ENCODE measurements at places on chromosomes 3 and 15. TPM values are rescaled to one million over a fixed set of nuclear protein-coding genes. Genes with fewer than 3 reads are reported as not detected.

- DNase-seq, result no peak
Measured at GRCh38 chr3:11629716-11630115, 14.0 kb downstream of the VGLL4 start.

GRCh38 chr3:100802126-100802525 is 92.8 kb downstream of the TFG start:
- no peak for DNase-seq

DNA sequence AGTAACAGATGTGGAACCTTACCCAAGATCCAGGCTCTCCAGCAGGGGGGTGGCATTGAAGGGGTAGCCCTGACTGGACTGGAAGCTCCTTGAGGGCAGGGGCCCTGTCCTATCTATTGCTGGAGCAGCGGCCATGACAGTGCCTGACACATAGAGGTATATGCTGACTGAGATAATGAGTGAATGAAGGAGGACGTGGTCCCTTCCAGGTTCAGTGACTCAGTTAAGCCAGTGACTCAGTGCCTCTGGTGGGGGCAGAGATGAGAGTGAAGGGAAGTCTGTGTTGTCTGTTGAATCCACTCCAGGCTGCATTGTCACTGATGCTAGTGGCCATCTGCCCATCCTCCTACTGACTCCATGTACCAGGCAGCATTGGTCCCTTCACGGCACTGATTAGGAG is 13.0 kb upstream of the CTXND1 start:
- DNase-seq, result no peak

- no peak for DNase-seq
Measured at GRCh38 chr15:63308947-63309346, 31.5 kb downstream of the APH1B start.

GRCh38 chr3:69646287-69647067 is 92.8 kb upstream of the MITF start:
- DNase-seq, result no peak

DNA sequence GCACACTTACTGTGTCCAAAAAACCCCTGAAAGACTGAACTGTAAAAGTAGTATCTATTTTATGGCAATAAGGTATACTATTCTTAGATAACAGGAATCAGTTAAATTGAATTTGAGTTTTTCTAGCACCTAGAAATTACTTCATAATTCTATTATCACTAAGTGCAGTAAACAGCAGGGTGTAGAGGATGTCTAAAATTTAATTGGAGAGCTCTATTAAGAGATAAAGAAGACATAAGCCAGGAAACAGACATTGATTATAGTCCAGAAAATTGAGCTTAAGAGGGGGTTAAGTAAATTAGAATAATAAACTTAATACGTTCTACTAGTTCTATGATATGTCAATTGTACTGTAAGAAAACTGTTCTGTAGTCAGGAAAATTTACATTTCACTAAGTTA is 403.5 kb upstream of the CBLB start:
- no peak for DNase-seq

DNA sequence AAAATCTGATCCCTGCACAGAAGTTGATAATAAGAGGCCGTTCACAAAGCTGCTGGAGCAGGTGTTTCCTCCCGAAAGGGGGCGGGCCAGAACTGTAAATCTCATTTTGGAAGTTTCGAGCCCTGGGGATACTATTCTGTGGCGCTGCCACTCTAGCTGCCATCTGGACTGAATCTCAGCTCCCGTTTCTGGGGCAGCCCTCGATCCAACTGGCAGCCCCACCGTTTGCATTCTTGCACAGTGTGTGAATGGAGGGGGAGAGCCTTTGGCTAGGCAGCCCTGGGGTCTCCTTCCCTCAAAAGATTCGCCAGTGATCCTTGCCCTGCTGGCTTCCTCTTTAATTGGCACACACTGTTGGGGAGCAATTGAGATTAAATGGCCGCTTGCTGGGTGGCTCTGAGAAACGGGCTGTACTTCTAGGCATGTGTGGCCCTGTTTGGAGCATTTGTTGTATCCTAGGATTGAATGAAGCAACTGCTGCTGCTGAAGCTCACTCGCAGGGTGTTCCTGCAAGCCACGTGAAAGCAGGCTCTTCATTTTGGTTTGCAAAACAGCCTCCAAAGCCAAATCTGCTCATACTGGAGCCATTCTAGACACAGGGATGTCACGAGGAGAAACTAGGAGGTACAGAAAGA is 57.2 kb upstream of the TOPAZ1 start:
- no peak for DNase-seq

DNA sequence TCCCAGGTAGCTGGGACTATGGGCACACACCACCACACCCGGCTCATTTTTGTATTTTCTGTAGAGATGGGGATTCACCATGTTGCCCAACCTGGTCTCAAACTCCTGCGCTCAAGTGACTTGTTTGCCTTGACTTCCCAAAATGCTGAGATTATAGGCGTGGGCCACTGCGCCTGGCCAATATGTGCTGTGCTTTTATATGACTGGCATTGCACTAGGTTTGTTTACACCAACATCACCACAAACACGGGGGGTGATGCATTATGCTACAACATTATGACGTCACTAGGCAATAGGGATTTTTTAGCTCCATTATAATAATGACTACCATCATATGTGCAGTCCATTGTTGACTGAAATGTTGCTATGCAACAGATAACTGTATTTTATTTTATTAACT is 6.9 kb downstream of the APH1B start:
- no peak for DNase-seq

DNA sequence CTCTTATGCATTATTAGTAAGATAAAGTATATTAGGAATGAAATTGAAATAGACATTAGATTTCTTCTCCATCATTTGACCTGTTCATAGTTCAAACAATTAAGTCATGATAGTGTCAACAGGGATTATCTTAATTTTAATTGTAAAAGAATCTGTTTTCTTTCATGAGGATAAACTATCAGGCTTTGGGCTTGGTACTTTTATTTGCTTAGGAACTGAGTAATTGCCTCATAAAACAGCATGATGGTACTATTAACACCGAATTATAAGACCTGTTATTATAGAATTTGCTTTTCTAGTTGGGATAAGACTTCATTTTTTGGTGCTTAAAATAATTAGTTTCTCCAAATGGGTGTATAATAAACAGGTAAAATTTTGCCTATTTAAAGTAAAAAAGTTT is 71.8 kb downstream of the FNDC3B start:
- no peak for DNase-seq

DNA sequence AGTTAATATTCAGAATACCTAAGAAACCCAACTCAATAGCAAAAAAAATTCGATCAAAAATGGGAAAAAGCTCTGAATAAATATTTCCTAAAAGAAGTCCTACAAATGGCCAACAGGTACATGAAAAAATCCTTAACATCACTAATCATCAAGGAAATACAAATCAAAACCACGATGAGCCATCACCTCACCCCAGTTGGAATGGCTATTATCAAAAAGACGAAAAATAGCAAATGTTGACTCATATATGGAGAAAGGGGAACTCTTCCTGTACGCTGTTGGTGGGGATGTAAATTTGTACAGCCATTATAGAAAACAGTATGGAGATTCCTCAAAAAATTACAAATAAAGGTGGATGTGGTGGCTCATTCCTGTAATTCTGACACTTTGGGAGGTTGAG is 29.6 kb upstream of the SGO1 start:
- DNase-seq, result no peak

- DNase-seq, result no peak
Measured at GRCh38 chr3:128077202-128077624, 25.0 kb downstream of the SEC61A1 start.

DNA sequence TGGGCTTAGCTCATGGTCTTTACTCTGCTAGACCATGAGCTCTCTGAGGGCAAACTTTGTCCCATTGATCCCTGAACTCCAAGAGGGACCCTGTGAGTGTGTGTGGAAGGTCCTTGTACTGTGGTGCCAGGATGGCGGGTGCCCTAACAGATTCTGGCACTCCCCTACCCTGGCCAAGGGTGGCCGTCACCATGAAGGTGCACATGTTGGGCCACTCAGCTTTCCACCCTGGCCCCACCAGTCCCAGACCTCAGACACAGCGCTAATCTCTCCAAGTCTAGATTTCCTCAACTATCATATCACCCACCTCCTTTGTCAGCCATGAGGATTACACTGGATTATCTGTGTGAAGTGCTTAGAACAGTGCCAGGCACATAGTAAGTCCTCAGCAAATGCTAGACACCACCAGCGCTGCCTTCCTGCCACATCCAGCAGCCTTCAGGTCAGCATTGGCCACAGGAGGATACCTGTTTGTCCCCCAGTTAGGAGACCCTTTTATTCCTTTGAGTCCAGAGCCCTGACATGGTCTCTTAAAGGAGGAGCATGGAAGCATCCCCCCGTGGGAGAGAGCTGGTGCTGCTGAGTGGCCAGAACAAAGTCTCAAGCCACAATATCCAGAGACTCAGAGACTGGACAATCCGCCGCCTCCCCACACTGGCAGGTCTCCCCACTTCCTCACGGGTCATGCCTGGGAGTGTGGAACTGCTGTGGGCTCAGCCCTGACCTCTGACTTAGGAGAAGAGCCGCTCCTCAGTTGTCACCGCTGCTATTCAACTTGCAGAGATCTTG is 44.5 kb upstream of the SLCO2A1 start:
- DNase-seq, result no peak

GRCh38 chr3:54891540-54891897 is 36.3 kb downstream of the LRTM1 start:
- no peak for DNase-seq

GRCh38 chr15:66679061-66679656 is 22.9 kb upstream of the SMAD6 start:
- DNase-seq, result no peak

- no peak for DNase-seq
Measured at GRCh38 chr3:183438735-183439134, 10.3 kb upstream of the MCF2L2 start.

DNA sequence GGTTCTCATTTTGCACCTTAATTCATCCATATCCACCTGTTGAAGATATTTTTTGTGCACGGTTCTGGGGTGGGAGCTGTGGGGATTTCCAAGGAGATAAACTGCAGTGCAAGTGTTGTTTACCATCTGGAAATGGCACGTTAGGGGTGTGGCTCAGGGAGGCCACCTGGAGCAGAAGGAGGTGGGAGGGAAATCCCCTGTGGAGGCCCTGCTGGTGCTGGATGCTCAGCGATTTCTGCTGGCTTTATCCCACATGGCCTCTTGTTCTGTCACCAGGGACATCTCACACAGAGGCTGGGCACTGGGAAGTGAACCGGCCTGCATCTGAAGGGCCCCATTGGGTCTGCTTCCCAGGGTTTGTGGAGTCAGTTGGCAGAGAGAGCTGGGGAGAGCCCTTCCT is 24.3 kb downstream of the TRPM1 start:
- DNase-seq, result no peak

DNA sequence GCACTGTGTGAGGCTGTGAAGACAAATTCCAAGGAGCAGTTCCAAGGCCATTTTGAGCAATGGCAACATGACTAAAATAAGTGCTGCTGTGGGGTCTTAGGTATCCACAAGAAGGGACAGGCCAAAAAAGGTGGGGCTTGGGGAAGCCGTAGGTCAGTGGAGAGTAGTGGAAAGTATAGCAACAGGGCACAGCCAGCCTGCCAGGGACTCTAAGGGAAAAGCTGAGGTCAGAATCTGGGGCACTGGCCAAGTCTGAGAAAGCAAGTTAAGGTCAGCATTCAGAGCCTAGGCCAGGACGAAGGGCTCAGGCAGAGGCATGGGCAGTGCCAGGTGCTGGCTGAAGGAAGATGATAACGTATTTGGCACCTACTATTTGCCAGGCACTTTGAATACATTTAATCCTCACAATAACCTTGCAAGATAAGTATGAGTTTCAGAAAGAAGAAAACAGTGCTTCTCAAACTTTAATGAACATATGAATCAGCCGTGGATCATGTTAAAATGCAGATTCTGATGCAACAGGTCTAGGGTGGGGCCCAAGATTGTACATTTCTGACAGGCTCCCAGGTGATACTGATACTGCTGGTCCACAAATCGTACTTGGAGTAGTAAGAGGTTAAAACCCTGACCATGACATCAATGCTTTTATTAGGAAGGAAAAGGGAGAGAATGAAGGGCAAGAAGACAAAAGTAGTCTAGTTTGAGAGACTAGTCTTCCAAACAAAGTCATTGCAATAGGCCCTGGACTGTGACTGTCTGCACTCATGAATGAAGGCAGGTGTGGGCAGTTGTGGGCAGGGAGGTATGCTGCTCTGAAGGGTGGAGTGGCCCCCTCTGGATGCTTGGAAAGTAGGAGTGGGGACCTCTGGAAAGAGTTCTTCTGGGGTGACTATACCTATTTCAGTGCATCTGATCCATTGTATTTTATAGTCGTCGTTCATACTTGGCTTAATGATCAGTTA is 106.3 kb upstream of the ANKRD28 start:
- DNase-seq, result no peak

- DNase-seq, result no peak
Measured at GRCh38 chr3:21109056-21109455, 642.0 kb downstream of the ZNF385D start.

DNA sequence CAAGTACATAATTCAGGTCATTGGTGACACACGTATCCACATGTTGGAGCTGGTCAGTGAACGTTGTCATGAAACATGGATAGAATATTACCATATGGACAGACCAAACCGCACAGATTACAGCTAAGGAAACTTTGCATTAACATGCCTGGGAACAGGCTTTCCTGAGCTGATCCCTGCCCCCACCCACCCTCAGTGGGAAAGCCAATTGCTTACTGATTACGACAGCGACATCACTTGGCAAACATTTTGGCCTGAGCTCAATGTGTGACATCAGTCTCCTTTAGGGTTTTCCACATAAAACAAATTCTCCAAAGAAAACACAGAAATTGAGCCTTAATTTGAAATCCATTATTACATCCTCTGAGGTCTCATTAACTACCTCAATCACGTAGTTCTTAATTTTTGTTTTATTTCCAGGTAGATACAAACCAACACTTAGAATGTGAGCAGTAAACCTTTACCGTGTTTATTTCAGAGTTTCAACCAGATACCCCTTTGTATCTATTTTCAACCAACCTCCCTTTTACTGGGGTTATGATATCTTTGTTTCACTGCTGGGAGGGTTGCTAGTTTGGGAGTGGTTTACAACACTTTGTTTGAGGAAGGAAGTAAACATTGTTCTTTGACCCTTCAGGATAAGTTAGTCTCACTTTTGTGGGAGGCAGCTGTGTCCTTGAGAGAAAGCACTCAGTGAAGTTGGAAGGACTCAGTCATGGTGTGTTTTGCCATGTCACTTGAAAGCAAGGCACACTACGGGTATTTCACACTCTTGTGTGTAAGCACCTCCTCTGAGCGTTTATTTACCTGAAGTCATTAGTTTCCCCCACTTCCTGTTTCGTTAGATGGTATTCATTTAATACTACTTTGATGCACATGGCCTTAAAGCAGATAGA is 103.1 kb downstream of the CMSS1 start:
- no peak for DNase-seq

- no peak for DNase-seq
Measured at GRCh38 chr3:143832433-143832832, 15.8 kb downstream of the SLC9A9 start.

GRCh38 chr3:38005076-38006020 is 14.8 kb downstream of the VILL start:
- DNase-seq, result no peak

GRCh38 chr3:188319569-188319968 is 165.6 kb downstream of the LPP start:
- no peak for DNase-seq

- DNase-seq, result no peak
Measured at GRCh38 chr3:137121704-137122314, 164.0 kb downstream of the IL20RB start.

Gene DUOXA1
- total RNA-seq, result not detected

Gene ARNT2
- total RNA-seq, result 0.05 TPM

Gene UBP1
- 71.6 TPM for total RNA-seq

Gene LEKR1
- total RNA-seq, result not detected

Gene RGMA
- 0.54 TPM for total RNA-seq

Gene WDR73
- total RNA-seq, result 27.8 TPM

Gene ALG1L2
- not detected for total RNA-seq

Measured in activated T-helper 1 cell treated with anti-CD3 and anti-CD28 coated beads, Interleukin-12 subunit alpha, Interleukin-12 subunit beta, Interleukin-2, Interleukin-4 antibody, amounts not matched to agents 30 ng/mL and 10 ng/mL and 1 ng/mL, durations not matched to agents 14 hours and 24 hours and 36 hours (primary cell).